Astrocyte (in vitro differentiated cells and primary cell): ENCODE measurements at places on chromosomes 6 and 20. TPM values are rescaled to one million over a fixed set of nuclear protein-coding genes. Genes with fewer than 3 reads are reported as not detected.

MMP24OS gene
- 79.8 and 86.5 TPM in 2 replicates for total RNA-seq

CTAGE9 gene
- total RNA-seq: not detected in 2 replicates

ECT2L gene
- total RNA-seq: not detected in 2 replicates

OLIG3 gene
- 0.14 TPM in 1 of 2 replicates, not detected in the other for total RNA-seq

REPS1 gene
- 31.7 and 39.1 TPM in 2 replicates for total RNA-seq

NR2E1 gene
- total RNA-seq: not detected in 2 replicates

SLC32A1 gene
- total RNA-seq: not detected in 2 replicates

TMEM30A gene
- 166 and 171 TPM in 2 replicates for total RNA-seq

DNA sequence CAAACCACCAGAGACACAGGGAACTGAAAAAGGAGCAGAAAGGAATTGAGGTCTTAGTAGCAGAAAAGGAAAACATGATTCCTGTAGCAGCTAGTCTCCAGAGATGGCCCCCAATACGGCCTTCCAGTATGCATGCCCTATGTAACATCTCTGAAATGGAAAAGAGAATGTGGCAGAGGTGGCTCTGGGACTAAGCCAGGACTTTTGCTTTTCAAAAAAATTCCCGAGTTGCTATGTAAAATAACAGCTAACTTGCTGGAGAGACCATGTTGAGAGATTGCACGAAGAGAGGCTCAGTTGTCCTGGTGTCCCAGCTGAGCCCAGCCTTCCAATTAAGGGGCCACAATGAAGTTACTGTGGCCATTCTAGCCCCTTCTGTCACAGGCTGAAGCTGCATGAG, 27.7 kb downstream of the IL20RA start:
- no peak for DNase-seq

DNA sequence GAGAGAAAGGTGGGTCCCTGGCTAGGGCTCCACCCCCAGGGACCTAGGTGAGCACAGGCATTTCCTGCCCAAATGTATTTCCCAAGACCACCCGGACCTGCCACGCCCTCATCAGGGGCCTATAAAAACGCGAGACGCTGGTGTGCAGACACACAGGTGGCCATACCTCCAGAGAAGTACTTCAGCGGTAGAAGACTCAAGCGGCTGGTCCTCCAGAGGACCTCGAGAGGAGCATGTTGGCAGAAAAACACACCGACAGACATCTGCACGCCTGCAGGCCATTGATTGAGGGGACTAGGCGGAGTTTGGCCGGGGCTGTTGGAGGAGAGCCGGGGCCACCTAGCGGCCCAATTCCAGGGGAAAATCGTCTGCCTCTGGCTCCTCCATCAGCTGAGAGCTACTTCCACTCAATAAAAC, 695.8 kb upstream of the MMS22L start:
- no peak for DNase-seq

DNA sequence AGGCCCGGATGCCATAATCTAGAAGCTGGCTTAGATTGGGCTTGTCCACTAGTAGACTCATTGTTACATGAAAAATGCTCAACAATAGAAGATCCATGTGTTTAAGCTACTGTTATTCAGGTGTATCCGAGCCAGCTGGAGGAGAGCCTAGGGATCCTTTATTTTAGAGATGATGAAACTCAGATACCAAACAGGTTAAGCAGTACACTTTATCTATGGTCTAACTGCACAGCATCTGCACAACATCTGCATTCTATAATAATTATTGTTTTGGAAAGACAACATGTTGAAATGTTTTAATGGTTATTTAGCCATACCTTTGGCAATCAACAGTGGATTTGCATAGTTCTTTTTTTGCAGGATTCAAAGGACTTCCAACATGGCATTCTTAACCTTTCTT, 134.1 kb downstream of the RFPL4B start:
- no peak for DNase-seq

DNA sequence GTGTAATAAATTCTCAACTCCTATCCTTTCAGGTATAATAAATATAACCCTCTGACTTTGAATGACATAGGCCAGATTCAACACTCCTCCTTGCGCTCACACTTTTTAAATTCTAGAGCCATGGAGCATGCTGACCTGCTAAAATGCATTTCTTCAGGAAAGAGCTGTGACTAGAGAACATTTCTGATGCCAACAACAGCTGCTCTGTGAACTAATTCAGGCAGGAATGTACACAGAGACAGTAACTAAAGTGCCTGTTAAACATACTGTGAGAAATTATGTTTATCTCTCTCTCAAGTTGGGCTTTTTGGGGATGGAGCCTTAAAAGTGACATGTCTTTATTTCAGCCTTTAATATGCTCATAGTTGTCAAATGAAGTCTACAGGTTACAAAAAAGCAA, 8.3 kb downstream of the NHSL1 start:
- DNase-seq: no peak

- peak; percentile 100 for DNase-seq
These were observed 58.7 kb upstream of the TGM3 start for GRCh38 chr20:2237059-2237458.

GRCh38 chr6:29014729-29015608, 9.9 kb upstream of the ZNF311 start:
- peak; percentile 39 for DNase-seq

DNA sequence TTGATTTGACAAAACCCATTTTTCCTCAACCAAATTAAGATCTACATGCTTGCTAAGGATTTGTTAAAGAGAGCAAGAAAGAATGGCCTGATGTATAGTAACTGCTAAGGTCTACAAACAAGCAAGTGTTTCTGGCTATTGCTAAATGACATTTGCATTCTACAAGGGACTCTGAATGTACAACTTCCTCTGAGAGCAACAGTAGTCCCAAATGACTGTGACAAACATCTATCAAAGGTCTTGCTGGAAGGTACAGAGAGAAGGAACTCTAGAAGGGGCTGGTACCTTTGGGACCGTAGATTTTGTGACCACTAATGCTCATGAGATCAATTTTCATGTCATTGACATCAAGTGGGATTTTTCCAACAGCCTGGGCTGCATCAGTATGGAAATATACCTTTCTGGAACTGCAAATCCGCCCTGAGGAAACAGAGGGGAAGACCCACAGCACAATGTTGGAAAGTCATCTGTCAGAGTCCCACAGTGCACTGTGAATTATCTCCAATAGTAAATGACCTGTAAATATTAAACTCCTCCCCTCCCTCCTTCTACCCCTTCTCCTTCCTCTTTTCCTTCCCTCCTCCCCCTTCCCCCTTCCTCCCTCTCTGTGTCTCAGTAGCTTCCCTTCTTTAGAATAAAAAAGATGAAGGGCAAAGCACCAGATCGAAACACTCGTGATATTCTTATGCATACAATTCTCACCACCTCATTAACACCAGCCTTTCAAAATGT, 15.9 kb upstream of the CPNE1 start:
- DNase-seq: no peak

GRCh38 chr6:40996591-40997233, 42.3 kb downstream of the UNC5CL start:
- DNase-seq: peak; percentile 3

DNA sequence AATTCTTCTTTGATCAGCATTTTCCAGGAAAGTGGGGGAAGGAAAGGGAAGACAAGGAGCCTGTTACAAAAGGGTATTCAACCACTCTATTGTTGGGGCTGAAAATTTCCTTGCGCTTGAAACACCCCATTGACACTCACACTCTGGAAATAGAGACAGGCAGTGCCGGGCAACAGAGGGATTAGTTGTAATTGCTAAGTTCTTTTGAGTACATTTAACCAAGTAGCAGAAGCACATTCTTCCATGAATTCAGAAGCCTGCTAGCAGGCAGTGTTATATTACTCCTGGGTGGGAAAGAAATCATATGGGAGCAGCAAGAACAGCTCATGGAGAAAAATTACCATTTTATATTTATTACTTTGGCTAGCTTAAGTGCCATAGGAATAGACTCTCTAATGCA, 745.5 kb downstream of the C6orf118 start:
- DNase-seq: no peak

GRCh38 chr6:39521958-39522357, 199.5 kb upstream of the KCNK16 start:
- DNase-seq: no peak

DNA sequence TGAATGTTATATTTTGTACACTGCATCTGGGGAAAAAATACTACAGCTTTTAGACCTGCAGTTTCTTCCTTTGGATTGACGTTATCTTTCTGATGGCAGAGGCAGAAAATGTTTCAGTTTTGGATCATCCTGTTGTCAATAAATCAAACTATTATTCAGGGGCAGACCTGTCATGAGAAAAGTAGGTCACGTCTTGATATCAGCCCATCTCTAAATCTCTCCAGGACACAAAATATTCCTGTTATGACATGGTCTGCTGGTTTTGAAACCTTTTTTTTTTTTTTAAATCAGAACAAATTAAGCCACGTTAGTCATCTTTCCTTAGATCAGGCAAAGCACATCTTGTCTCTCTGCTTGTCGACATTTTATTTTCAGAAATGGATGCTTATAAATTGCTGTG, 24.0 kb downstream of the IL20RA start:
- no peak for DNase-seq

GRCh38 chr6:125274935-125275334, 26.8 kb downstream of the HDDC2 start:
- no peak for DNase-seq
